ENCODE measurements at places on chromosomes 2 and 18.

DNA sequence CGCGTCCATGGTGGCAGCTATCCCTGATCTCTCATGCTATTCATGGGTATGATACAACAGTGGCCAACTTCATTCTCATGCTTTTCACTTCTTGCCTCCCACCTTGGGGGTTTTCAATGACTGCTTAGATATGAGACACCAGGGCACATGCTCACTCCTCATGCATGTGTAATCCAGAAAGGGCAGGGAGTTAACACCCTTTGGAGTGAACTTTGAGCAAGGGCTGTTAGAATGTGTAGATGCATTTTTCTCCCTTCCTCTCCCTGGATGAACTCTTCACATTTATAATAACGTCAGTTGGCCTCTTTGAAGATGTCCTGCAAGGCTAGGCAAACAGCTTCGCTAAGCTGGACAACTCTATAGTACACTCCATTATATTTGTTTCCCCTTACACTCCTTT lies 56.7 kb downstream of the DPP10 start:
- no peak for DNase-seq

DNA sequence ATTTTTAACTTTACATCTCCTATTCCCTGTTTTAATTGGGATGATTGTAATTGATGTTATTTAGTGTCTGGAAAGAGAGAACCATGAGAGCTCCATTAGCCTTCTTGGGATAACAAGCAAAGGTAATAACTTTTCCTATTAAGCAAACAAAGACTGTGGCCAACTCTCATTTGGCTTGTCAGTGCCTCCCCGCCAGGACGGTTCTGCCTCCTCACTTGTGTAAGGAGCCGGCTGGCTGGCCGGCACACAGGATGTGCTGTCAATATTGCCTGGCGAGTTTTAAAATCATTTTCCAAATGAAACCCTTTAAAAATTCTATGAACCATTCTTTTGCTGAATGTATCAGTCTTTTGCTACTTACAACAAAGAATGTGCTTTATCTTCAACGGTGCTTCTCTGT lies 898.3 kb downstream of the CPS1 start:
- no peak for DNase-seq

DNA sequence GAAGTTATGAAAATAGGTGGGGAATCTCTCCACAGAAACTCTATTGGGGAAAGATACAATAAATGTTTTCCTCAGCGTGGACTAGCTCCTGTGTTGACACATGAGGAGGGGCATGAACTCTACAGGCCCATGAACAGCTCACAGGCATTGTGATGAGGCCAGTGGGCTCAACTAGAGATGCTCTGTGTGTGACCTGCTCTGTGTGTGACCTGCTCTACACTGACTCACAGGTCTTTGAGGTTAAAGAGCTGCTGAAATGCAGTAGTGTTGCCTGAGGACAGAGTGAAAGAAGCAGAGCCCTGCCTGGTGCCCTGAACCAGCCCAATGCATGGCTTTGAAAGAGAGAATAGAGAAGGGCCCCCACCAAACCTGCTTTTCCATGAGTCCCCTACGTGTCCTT lies 117.6 kb downstream of the MCFD2 start:
- no peak for DNase-seq

- no peak for DNase-seq
Observed at GRCh38 chr2:151238527-151239487, 22.9 kb downstream of the RBM43 start.

DNA sequence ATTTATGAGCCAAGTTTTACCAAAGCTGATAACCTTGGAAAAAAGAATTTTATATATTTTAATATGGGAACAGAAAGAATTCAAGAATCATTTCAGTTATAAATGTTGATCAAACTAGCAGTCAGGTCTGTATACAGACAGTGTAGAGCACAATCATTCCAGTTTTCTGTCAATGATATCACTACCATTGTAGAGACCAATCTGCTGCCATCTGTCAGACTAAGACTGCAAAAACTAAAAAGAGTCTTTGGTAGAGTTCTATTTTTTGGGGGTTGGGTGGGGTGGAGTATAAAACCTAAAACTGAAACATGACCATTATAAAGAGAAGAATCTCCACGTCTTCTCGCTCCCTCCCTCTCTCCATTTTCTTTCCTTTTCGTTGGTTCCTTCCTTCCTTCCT lies 204.7 kb upstream of the UBE2E3 start:
- no peak for DNase-seq

DNA sequence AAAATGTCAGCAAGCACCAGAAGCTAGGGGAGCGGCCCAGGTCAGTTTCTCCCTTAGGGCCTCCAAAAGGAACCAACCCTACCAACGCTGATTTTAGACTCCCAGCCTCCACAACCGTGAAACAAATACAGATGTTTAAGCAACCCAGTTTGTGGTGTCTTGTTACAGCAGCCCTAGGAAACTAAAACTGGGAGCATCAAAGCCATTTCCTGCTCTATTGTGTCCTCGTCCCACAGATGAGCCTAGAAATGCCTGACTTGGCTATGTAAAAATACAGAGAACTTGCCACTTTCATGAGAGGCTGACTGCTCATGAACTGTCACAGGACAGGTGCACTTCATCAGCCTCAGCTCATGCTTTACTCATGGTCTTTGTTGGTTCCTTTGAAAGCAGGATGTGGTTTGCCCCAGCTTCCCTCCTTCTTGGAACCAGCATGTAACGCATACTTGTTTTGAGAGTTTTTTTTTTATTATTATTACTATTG lies 97.6 kb upstream of the SLC39A10 start:
- DNase-seq = peak; percentile 36

GRCh38 chr2:126329173-126329572 lies 326.8 kb upstream of the GYPC start:
- no peak for DNase-seq

- DNase-seq = no peak
Observed at GRCh38 chr2:127079358-127079920, 27.5 kb downstream of the BIN1 start.

GRCh38 chr2:148899638-148900318 lies 24.8 kb downstream of the KIF5C start:
- DNase-seq = no peak

GRCh38 chr2:105766300-105766866 lies 21.7 kb downstream of the NCK2 start:
- no peak for DNase-seq

GRCh38 chr18:50194631-50195532 lies at the start of gene MYO5B:
MYO5B (minus strand) TSS chr18:50195147; CDS start chr18:50194793, 354 bp downstream.
- DNase-seq = peak; percentile 34

GRCh38 chr18:2715990-2716389 lies 60.5 kb downstream of the SMCHD1 start:
- no peak for DNase-seq

DNA sequence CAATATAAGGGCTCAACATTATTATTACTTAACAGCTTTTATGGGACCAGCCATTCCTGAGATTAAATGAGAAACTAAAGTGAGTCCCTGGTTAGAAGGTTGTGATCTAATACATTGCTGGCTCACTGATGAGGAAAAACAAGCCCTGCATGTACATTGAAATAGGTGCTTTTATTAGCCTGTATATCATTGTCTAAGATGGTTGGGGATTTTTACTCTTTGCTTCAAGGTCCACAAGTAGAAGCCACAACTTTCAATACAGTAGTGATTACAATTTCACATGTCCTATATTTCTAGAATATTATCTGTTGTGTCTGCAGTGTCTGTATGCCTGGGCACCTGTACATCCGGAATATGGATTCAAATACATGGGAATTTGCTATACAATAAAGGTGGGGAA lies 104.1 kb upstream of the FZD5 start:
- no peak for DNase-seq

DNA sequence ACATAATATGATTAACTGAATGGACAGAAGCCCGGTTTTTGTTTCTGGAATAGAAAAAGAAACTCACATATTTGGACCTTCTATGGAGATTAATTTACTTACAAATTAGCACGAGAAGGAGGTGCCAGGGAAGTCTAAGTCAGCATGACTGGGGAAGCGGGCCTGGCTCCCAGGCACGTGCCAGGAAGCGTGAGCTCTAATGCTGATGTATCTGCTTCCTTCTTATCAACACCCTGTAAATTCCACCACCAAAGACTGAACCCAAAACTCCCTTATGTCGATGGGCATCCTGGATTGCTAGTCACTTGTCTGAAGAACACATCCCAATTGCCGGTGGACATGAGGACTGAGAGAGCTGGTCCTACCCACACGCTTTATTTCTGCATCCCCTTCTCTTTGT lies 134.5 kb downstream of the GALNT14 start:
- no peak for DNase-seq

- no peak for DNase-seq
Observed at GRCh38 chr2:65605743-65606058, 173.3 kb upstream of the SPRED2 start.

- DNase-seq = no peak
Observed at GRCh38 chr18:58878640-58879039, 14.0 kb downstream of the ZNF532 start.

GRCh38 chr2:29747786-29748470 lies 173.5 kb downstream of the ALK start:
- no peak for DNase-seq

DNA sequence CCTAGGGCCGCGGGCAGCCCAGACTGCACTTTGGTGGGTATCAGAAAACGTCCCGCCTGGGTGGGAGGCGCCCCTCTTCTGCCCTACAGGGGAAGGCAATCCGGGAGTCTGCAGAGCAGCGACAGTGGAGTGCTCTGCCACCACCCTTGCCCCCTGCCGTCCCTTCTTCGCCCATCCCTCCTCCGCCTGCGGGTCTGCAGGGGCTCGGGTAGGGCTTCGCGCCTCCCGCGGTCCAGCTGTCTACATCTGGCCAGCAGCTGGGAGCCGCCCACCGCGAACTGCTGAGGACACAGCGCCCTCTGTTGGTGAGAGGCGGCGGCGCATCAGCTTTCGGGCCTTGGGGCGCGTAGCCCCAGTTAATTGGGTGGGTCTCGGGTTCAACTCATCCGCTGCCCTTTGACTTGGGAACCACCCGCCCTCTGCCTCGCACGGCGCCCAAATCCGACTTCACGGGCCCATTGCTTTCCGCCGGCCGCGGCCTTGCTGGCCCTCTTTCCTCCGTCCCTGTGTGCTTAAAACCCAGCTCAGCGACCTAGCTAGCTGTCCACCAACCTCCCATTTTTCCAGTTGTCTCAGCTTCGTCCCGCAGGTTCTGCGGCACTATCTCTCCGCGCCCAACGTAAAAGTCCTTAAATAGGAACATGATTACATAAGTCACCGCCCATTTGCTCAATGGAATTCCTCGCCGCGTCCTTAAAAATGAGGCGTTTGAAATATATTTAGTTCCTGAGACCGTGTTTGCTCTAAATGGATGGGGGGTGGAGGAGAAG lies 17.6 kb downstream of the WNT10A start:
- DNase-seq = peak; percentile 80

DNA sequence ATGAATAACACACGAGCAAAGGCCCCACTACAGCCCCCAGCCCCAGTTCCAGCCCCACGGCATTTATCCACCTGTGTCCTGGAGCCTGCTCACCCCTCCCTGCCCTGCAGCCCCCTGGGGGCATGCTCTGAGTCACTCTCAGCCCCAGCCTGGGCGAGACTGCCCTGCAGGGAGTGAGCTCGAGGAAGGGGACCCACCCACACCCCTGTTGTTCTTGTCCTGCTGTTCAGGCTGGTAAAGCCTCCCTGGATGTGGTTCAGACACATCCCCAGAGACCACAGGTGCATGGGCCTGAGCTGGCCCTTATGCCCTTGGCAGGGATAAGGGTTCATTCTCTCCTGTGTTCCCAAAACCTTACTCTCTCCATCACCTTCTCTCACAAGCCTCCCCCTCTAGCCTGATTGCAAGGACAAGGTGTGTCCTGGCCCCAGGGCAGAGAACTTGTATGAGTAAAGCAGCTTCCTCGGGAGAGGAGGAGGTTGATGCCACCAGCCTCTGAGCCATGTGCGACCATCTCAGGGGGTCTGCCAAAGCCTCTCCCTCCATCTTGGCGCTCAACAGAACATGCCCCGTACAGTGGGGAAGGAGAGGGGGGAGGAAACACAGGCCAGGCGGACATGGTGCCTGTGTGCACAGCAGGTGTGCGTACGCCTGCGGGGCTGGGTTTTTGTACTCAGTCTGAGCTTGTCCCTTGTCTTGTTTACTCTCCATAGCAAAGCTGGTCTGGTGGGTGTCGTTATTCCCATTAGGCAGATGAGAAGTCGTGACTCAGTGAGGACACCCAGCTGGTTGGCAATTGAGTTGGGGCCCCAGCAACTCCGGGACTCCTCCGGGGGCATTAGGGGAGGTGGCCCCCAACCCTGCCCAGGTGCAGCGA lies 64.4 kb downstream of the CIB4 start:
- no peak for DNase-seq

GRCh38 chr2:238846628-238847418 lies 1.1 kb upstream of the TWIST2 start:
- DNase-seq = no peak

DNA sequence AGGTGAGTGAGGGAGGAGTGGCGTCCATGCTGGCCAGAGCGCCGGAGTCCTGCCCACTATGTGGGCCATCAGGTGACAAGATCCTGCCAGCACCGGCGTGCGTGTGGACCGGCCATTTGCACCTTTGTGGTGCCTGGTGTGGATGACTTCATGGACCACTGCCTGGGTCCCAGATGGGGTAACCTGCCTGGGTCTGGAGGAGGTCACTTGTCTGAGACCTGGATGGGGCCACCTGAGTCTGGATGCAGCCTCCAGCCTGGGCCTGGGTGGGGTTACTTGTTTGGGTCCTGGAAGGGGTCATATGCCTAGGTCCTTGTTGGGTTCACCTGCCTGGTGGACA lies 299.6 kb downstream of the NDUFA10 start:
- DNase-seq = no peak

DNA sequence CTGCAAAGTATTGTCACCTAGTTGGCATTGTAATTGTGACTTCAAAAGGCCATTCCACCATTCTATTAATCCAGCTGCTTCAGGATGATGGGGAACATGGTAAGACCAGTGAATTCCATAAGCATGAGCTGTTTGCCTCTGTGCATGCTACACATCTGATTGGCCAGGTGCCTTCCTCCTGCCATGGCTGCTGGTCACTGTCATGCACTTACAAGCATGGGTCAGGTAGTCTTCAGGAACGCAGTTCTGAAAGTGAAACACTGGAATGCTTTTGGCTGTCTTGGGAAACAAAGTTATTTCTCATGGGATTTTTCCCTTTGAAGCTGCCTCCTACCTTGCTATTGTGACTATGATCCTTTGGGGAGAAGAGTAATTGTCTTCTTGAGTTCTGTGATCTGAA lies 267.6 kb downstream of the GBX2 start:
- DNase-seq = no peak

DNA sequence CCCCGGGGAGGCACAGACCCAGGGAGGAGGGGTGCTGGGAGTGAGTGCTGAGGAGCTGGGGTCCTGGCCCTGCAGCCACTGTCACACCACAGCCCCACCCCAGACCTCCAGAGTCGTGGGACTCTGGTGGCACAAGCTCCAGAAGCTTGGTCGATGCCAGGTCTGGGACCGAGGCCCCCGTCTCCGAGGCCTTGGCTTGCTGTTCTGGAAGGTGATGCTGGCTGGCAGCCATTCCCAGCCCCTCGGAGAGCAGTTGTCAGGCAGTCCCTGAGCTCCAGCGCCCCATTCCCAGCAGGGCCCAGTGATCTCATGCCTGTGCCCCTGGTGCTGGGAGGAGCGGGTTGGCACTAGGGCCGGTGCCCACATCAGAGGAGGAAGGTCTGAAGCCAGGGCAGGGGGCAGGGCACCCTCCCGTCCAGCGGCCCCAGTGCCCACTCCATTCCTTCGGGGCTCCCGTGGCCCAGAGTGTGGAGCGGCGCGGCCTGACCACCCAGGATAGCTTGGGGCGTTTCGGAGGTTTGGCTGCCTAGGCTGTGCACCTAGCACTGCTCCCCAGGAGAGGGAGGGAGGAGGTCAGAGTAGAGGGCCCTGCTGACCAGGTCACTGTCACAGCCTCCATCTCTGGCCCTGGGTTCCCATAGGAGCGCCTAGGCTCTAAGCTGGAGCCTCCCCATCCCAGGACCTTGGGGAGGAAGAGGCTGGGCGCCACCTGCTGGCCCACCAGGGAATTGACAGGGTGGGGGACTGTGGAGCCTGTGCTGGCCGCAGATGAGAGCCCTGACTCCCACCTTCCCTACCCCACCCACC lies 16.8 kb upstream of the ALPI start:
- no peak for DNase-seq

All from activated CD8-positive, alpha-beta memory T cell treated with anti-CD3 and anti-CD28 coated beads for 1 hour (primary cell).